Activated CD4-positive, alpha-beta T cell treated with anti-CD3 and anti-CD28 coated beads, Interleukin-2, amount 10 ng/mL, durations not matched to agents 7 days and 5 days (primary cell): ENCODE measurements at places on chromosomes 3 and 15.

DNA sequence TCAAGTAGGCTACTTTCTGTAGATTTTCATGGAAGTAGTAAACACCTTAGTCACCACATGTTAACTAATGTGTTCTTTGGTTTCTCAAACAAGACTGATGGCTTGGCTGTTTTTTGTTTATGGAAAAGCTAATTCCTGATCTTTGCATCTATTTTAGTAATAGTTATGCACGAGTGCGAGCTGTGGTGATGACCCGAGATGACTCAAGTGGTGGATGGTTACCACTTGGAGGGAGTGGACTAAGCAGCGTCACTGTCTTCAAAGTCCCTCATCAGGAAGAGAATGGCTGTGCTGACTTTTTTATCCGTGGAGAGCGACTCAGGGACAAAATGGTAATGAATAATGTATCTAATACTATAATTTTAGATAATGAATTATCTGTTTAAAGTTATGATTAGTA lies 46.6 kb downstream of the SPRED1 start:
- no peak for DNase-seq

GRCh38 chr3:139770577-139770976 lies 92.8 kb upstream of the NMNAT3 start:
- no peak for DNase-seq

DNA sequence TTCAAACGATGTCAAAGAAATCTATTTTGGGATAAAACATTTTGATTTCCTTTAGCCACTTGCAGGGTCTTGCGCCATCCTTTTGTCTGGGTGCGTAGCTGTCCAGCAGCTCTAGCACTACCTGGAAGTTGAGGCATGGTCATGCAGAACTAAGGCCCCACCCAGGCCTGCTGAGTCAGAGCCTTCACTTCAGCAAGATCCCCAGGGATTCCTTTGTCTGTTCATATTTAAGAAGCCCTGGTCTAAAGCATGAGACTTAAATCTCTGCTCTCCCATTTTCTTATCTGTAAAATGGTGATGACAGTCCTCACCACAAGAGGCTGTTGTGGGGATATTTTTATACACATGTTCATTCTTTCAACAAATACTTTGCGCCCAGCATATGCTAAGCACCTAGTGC lies 99.0 kb upstream of the CTDSPL start:
- no peak for DNase-seq

- no peak for DNase-seq
These were observed 277 bp upstream of the DALRD3 start for GRCh38 chr3:49018707-49019006.
